ENCODE measurements at places on chromosomes 12 and 14. TPM values are rescaled to one million over a fixed set of nuclear protein-coding genes. Genes with fewer than 3 reads are reported as not detected.

Gene ADAMTS20
- not detected for total RNA-seq

Gene SYNDIG1L
- not detected for total RNA-seq

Gene TEX52
- not detected for total RNA-seq

Gene CCDC197
- 0.64 TPM for total RNA-seq

Gene ITGA5
- total RNA-seq = 42.3 TPM

Gene FAIM2
- 1.2 TPM for total RNA-seq

Gene ZCRB1
- total RNA-seq = 63.1 TPM

Gene PTPRO
- total RNA-seq = not detected

Gene CCDC38
- total RNA-seq = not detected

Gene DPPA3
- total RNA-seq = not detected

Gene ADCY4
- total RNA-seq = 36.5 TPM

Gene L2HGDH
- 12.3 TPM for total RNA-seq

Gene CARMIL3
- total RNA-seq = 0.07 TPM

Gene TEAD4
- 9.0 TPM for total RNA-seq

Gene RASSF8
- total RNA-seq = 18.8 TPM

Gene CDKL1
- total RNA-seq = 3.3 TPM

Gene TAS2R42
- total RNA-seq = not detected

Gene KLRB1
- total RNA-seq = 0.19 TPM

Gene KLHDC1
- total RNA-seq = 7.5 TPM

Gene OR11G2
- total RNA-seq = not detected

Data from heart right ventricle (tissue), 16 donors.